GM19239 (cell line): ENCODE measurements at places on chromosomes 1 and 21.
A peak's percentile ranks its signal among the peaks of the same experiment; 100 is the strongest.

GRCh38 chr1:16053781-16054502 is 10.4 kb downstream of the CLCNKB start:
- DNase-seq: no peak

GRCh38 chr1:174134003-174134659 is 25.2 kb upstream of the RABGAP1L start:
- DNase-seq: peak; percentile 10

DNA sequence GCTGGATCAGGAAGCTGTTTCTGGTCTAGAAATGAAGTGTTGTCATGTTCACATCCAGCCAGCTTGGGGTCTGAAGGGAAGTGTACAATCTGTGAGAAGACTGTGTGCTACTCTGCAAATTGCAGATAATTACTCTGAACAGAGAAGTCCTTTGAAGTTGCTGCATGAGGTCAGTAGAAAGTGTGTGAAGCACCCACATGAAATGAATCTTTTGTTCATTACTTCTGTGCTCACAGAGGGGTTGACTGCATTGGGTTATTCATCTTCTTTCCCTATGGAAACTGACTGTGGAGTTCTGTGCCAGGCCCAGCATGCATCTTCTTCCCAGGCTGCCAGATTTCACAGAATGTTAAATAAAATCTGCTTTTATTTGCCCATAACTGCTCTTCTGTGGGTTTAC is 47.1 kb downstream of the CTH start:
- no peak for DNase-seq

DNA sequence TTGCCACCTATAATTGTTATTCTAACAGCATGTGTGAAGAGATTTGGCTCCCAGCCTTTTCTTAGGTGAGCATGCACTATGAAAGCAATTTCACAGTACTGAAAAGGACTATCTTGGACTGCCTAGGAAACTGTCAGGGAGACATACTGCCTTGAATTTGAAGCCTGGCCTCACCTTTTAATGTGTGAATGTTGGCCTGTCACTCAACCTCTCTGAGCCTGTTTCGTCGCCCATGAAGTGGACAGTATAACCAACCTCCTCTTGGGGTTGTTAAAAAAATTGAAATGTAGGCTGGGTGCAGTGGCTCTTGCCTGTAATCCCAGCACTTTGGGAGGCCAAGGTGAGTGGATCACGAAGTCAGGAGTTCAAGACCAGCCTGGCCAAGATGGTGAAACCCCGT is 20.4 kb upstream of the POU2F1 start:
- no peak for DNase-seq

- no peak for DNase-seq
Measured at GRCh38 chr1:90045853-90046563, 51.1 kb downstream of the ZNF326 start.

DNA sequence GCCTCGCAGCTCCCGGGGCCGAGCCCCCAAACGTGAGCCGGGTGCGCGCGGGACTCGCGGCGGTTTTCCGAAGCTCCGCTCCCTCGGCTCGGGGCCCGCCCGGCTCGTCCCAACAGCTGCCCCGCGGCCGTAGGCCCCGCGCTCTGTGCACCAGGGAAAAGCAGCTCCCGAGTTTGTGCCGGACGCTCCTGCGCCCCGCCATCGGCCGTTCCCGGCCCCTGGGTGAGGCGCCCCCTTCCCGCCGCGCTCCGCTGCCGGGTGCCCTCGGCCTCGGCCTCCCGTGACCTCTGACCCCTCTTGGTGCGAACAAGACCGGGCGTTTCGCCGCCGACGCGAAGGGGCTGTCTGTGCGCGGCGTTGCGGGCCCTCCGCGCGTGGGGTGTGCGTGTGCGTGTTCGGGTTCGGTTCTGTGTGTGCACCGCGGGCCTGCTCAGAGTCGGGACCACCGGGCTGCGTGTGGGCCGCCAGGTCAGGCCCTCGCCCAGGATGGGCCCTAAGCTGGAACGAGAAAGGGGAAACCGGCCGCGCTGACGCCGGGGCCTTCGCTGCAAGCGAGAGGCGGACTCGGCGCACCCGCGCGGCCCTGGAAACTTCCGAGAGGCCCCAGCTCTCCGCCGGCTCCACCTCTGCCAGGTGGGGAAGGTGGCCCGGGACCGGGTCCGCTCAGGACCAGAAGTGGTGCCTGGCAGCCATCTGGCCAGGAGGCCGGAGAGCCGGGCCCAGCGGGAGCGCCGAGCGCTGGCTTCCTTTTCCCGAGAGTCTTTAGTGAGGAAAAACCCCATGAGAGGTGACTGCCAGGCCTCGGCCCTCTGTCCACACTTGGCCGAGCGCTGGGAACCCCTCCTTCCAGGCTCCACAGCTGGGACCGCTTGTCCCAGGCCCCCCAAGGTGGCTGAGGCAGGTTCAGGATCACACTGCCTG is 1.9 kb downstream of the PRDM16 start:
- DNase-seq: no peak

DNA sequence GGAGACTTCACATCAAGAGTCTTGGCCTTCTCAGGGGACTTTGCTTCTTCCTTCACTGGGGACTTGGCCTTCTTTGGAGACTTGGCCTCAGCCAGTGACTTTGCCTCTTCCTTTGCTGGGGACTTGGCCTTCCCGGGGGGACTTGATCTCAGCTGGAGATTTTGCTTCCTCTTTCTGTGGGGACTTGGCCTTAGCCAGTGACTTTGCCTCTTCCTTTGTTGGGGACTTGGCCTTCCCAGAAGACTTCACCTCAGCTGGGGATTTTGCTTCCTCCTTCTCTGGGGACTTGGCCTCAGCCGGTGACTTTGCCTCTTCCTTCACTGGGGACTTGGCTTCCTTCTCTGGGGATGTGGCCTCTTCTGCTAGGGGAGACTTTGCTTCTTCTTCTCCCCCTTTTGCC is 13.5 kb upstream of the CD2 start:
- no peak for DNase-seq

DNA sequence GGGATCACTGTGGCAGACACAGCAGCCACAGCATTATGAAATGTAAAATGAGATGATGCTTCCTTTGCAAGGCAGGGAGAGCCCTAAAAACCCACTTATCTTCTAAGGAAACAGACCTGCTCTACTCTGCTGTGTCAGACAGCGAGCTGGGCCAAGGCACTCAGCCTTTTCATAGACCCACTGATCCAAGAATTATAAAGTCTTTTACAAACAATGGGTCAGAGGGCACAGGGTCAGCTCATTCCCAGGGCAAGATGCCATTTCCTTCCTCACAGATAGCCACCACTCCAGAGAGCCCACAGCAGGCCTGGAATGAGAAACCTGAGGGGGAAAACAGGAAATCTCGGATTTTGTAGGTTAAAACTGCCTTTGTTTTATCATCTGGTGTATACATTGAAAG is 42.9 kb downstream of the CASQ2 start:
- DNase-seq: no peak

- no peak for DNase-seq
Measured at GRCh38 chr1:33442141-33442540, 11.2 kb upstream of the PHC2 start.

GRCh38 chr1:102742426-102742825 is 365.9 kb downstream of the COL11A1 start:
- DNase-seq: no peak

- no peak for DNase-seq
Measured at GRCh38 chr1:35210321-35211119, 17.6 kb upstream of the SFPQ start.

DNA sequence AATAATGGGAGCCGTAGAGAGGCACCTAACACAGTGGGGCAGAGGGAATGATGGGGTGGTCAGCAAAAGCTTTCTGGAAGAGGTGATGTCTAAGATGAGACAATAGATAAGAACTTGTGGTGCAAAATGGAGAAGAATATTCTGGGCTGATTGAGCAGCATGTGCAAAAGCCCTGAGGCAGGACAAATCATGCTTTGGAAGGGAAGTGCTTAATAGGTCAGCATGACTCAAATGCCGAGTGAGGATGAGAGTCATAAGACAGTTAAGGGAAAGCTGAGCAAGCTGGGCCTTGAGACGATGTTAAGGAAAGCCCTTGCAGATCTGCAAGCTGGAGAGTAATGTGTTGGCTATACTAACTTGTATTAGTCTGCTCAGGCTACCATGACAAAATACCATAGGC is 37.3 kb upstream of the ASB17 start:
- DNase-seq: no peak

GRCh38 chr1:158019171-158019868 is 25.9 kb downstream of the KIRREL1 start:
- no peak for DNase-seq

DNA sequence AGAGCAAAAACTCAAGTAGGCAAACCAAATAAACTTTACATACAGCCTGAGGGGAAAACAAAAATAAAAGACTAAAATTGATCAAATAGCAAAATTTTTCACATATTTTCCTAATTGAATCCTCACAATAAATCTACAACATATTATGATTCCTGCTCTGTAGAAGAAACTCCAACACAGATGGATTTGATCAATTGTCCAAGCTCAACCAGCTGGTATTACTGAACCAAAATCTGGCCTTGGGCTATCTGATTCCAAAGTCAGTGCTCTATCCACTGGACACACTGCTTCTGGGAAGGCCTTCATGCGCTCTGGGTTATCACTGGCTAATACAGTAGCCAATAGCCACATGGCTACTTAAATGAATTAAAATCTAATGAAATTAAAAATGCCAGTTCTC is 39.3 kb downstream of the PCNX2 start:
- no peak for DNase-seq

DNA sequence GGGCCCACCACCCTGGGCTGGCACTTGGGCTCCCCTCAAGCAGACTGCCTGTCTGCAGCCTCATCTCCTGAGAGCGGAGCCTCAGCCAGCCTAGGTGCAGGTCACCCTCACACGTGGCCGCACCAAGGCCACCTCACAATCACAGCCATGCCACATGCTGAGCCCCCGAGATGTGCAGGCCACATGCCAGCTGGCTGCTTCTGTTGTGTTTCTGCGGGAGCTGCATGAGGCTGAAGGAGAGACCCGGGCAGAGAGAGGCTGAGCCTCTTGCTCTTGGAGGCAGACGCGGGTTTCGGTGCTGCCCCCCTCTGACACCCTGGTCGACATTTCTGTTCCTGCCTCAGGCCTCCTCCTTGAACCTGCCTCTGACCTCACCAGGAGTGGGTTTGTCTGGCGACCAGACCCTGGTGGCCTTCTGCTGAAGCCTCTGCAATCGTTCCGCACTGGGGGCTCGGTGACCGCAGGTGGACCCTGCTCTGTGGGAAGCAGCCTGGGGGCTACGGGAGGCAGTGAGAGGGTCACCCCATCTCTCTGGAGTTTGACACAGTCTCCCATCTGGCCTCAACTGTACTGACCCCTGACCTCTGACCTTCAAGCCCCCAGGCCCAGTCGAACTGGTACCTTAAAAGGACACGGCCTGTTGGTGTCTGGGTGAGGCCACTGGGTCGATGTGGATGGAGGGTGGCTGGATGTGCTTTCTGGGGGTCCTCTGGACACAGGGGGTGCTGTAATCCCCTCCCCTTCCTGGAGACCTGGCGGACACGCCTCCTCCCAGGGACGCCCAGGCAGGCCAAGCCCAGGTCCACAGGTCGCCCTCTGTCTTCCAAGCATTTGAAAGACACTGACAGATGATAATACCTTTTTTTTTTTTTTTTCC is 13.0 kb upstream of the C1orf174 start:
- DNase-seq: no peak

- DNase-seq: no peak
Measured at GRCh38 chr1:178932552-178932906, 61.7 kb upstream of the ANGPTL1 start.

GRCh38 chr1:9150582-9151327 is 21.9 kb upstream of the GPR157 start:
- DNase-seq: no peak

GRCh38 chr1:35726450-35727433 is 8.1 kb upstream of the C1orf216 start:
- no peak for DNase-seq

- no peak for DNase-seq
Measured at GRCh38 chr1:43522776-43523480, 7.8 kb upstream of the PTPRF start.

DNA sequence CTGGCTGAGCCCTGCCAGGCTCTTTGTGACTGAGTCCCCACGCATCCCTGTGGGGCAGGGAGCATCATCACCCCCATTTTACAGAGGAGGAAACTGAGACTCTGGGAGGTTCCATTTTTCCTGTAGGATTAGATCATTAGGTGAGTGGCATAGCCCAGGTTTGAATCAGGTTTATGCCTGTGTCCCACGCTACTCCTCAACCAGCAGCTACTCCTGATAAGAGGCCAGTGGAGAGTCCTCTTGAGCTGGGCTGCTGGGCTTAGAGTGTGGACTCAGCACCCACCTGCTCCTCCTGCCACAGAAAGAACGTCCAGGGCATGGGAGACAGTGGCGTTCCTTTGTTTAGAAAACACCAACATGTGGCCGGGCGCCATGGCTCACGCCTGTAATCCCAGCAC is 30.7 kb downstream of the TNFRSF1B start:
- DNase-seq: no peak

DNA sequence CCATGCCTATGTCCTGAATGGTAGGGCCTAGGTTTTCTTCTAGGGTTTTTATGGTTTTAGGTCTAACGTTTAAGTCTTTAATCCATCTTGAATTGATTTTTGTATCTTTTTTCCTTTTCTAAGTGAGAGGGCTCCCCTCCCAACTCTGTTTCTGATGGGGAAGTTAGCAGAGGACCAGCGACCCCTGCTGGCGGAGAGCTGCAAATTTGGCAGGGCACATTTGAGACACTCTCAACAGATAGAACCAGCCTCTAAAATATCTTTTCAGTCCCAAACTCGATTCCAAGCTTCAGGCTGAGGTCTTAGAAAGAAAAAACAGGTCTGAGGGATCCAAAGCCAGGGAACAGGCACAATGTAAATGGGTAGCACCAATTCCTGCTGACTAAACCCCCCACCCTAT is 32.5 kb downstream of the LRRC3 start:
- DNase-seq: no peak

- no peak for DNase-seq
Measured at GRCh38 chr1:81547261-81547911, 253.3 kb upstream of the ADGRL2 start.

GRCh38 chr1:94768036-94768435 is 52.1 kb upstream of the SLC44A3 start:
- no peak for DNase-seq

GRCh38 chr1:17688217-17688810 is 66.8 kb upstream of the ACTL8 start:
- no peak for DNase-seq
